ENCODE measurements at places on chromosomes 5 and 9.

DNA sequence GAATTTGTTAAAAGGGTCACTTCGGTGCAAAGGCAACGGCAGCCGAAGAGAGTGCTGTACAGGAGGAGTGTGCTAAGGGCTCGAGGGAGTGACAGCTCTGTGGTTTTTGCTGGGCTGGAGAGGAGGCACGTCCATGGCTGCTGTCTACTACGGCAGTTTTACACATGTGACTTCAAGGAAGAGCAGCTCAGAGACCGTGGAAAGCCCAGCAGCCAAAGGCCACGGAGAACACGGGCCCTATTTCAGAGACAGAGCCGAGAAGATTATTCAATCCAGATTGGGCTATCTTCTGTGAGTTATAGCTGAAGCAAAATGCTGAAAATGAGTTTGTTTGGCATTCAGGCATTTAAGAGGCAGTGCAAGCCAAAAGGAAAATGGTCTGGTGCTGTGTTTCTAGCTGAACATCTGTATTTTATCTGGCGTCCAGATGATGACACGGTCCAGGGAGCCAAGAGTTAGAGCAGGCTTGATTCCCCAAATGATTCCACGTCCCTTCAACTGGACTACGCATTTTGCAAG, 96.4 kb downstream of the RFK start:
- DNase-seq, result no peak

- DNase-seq, result no peak
Measured at GRCh38 chr9:112755016-112755427, 4.5 kb downstream of the SNX30 start.

DNA sequence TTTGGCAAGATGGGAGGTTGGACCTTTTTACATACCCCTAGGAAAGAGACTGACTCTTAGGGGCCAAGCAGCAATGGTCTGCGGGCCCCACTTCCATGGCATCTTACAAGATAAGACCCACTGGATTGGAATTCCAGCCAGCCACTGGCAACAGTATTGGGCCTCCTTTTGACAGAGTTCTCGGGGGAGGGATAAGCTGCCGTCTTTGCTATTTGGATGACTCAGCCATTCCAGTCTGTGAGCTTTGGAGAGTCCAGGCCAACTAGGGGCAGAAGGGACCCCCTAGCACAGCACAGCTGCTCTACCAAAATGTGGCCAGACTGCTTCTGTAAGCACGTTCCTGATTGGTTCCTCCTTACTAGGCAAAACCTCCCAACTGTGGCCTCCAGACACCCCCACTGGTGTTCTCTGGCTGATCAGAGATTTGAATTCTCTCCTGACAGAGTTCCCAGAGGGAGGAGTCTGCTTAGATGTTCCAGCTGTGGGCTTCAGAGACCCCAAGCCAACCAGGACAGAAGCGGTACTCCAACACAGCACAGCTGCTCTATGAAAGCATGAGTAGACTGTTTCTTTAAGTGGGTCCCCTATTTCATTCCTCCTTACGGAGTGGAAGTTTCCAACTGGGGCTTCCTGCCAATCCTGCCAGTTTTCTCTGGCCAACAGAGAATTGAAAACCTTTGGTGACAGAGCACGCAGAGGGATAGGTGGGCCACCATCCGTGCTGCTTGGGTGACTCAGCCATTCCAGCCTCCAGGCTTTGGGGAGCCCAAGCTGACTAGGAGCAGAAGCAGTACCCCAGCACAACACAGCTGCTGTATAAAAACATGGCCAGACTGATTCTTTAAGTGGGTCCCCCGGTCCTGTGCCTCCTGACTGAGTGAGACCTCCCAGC, 672.1 kb upstream of the RIOK2 start:
- DNase-seq, result no peak

DNA sequence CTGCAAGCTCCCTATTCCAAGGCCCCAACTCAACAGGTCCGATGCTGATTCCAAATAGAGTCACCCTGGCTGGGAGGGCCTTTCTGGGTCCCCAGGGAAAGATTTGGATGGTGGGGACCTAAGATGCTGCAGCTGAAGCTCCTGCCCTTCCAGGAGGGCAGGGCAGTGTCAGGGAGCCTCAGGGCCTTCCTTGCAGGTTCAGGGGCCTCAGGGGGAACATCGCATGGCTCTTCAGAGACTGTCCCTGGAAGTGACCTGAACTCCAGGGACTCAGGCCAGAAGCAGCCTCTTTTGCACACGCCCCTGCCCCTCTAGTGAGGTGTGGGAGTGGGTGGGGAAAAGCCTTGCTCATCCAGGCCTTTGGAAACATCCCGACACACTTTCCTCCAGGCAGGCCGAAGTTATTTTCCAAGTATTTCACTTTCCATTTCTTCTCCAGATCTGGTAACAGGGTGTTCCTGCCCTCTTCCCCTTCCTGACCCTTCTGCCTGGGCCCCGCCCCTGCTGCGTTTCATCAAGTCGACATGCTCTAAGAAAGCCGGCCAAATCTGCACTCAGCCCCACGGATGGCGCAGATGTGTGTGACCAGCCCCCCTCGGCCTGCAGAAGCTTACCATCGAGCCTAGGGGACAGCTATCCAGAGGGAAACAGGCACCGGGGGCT, 159.5 kb downstream of the FGF18 start:
- no peak for DNase-seq

Measured in GM12865 (cell line).